Caki2 (cell line): ENCODE measurements at places on chromosomes 3 and 15.

DNA sequence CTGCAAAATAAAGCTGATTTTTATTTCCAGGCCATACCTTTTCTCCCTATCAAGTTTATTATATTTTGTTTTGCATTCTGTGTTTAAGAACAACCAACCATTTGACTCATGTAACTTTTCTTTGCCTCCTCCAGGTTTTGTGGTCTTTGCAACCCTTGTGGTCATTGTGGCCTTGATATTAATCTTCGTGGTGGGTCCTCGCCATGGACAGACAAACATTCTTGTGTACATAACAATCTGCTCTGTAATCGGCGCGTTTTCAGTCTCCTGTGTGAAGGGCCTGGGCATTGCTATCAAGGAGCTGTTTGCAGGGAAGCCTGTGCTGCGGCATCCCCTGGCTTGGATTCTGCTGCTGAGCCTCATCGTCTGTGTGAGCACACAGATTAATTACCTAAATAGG is 27.6 kb downstream of the NIPA2 start:
- DNase-seq: no peak

DNA sequence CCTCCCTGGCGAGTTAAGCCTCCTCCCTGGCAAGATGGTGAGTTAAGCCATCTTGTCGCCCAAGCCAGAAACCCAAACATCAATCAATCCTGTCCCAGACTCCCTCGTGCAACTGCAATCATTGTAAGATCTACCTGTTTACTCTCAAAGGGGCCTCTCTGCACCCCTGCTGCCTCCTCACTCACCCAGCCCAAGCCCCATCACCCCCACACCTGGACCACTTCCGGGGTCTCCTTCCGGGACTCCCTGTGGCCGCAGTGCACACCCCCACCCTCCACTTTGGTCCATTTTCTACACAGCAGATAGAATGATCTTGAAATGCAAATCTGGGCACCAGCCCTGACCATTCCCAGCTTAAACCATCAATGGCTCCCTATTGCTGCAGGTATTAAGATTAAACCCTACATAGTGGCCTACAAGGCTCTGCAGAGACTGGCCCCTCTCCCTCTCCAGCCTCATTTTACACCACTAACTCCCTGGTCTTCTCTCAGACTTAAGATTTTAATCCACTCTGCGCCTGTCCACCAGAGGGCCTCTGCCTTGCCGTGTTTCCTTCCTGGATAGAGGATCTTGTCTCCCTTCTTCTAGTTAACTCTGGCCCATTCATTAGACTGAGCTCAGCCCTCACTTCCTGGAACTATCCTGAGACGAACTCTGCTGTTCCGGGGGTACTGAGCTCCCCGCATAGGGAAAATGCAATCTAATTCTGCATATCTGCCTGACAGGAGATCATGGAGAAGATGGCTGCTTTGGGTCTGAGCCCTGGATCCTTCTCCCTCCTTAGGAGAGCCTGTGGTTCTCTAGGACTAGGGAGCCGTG is 41.9 kb upstream of the SLC6A1 start:
- peak; percentile 12 for DNase-seq

GRCh38 chr3:64728994-64729393 is 41.2 kb upstream of the ADAMTS9 start:
- no peak for DNase-seq

GRCh38 chr3:135166266-135166825 is 371.3 kb downstream of the EPHB1 start:
- DNase-seq: no peak

- DNase-seq: peak; percentile 56
These were observed 1.5 kb downstream of the FAH start for GRCh38 chr15:80154336-80154735.

DNA sequence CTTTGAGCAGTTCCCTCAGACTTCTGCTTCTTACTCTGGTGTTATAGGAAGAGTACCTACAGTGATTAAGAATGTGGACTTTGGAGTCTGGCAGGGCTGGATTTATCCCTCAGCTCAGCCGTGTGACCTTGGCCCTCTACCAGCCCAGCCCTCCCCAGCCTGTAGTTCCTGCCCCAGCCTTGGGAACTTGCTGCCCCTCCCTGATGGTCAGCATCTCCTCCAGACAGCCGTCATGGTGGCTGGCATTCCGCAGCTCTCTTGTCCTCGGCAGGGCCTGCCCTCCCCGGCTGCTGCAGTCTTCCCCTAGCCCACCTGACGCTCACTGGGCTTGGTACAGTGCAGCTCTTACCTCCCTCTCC is 21.9 kb upstream of the CPNE9 start:
- DNase-seq: no peak
